ENCODE measurements at places on chromosomes 7 and 10.

DNA sequence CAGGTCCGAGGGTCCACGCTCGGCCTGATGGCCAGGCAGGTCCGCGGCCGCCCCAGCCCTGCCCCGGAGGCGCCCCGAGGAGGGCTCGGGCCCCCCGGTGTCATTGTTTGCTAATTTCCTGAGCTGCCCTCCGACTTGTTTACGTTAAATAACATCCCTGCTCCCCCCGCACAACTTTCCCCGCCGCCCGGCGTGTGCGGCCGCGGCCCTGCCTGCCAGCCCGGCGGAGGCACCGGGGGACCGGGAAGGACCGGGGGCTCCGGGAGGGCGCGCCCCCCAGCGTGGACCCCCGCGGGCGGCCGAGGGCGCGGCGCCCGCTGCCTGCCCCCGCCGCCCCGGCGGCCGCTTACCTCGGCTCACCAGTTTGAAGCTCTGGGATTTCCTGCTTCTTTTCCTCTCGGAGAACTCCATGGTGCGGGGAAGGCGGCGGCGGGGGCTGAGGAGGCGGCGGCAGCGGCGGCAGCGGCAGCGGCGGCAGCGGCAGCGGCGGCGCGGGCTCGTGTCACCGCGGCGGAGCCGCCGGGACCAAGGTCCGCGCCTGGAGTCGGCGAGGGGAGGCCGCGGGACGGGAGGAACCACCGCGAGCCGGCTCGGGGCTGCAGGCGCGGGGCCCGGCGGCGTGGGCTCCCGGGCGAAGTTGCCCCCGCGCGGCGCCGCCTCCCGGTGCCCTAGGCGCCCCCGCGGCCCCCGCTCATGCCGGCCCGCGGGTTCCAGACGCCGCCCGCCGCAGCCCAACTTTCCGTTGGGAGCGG, 515 bp downstream of the BEND7 start:
- no peak for DNase-seq

- DNase-seq, result no peak
These were observed 89.1 kb downstream of the STRA8 start for GRCh38 chr7:135322571-135323340.

DNA sequence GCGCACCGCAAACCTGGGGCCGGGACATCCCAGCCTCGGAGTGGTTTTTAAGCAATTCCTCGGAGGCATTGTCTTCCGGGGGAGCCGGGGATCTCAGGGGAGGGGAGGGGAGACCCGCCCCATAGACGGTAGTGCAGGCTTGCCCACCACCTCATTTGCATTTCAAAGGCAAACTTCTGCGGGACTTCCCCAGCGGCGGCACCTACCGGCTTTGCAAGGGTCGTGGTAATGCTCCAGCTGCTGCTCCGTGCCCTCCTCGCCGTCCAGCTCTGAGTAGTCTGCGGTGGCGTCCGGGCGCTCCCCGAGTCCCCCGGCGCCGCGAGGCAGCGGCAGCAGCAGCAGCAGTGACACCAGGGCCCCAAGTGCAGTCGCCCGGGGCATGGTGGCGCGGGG, 425 bp downstream of the TLL2 start:
- DNase-seq, result no peak

DNA sequence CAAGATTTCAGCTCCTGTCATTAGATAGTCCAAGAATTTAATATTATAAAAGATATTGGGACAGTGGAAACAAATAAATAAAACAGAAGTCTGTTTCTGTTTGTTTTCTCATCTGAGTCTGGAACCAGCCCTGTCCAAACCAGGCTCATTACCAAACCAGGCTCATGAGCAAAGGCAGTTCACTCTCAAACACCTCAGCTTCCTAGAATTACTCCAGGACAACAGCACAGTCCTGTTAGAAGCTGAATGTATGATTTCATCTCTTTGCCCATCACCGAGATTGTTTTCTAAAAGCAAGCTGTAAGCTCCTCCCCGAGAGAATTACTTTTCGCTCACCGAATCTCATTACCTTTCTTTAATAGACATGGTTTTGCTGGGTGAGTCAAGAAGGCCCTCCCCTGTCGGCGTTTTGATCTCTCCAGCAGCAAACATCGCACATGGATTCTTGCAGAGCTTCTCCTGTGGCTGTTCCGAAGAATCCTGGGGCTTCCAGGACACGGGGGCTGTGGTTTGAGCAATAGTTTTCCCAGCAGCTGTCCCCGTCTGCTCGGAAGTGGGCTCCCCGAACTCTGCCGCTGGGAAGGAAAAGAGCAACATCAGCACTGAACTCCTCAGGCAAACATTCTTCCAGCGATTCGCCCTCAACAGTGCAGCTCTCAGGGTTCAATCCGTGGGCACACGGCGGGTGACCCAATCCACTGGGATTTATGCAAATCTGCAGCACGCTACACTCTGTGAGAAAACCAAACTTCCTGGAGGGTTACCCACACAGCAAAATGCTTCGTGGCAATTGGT, 112.5 kb downstream of the SVIL start:
- DNase-seq, result peak; percentile 18

DNA sequence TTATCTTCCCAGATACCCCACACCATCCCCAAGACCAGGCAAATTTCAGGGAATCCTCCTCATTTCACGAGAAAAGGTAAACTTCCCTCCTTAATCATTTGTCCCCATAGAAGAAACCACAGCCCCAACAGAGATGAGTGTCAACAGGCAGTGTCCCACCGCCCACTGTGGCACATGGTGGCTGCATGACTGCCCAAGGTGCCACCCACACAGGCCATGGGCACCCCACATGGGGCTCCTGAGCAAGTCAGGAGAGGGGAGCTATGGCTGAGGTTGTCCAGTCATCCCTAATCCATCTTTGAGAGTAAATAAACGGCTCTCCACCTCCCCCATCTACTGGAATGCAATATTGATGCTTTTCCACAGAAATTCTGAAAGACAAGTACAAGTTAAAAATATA, 44.1 kb downstream of the ANTXRL start:
- DNase-seq, result no peak

DNA sequence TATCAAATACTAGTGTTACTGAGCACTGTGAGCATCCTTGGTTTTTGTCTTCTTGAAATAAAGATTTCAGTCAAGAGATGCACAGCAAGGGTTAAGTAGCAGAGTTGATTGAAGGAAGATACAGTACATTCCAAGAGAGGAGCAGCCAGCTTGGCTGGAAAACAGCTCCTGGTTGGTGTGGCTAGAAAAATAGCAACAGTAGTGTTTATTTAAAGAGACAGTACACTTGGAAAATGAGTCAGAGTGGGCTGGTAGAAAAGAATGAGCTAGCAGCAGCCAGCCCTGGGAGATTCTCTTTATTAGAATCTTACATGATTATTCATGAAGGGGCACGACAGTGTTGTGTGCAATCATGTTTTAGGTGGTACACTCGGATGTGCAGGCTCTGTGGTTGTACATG, 1016.4 kb upstream of the SORCS1 start:
- DNase-seq, result no peak

DNA sequence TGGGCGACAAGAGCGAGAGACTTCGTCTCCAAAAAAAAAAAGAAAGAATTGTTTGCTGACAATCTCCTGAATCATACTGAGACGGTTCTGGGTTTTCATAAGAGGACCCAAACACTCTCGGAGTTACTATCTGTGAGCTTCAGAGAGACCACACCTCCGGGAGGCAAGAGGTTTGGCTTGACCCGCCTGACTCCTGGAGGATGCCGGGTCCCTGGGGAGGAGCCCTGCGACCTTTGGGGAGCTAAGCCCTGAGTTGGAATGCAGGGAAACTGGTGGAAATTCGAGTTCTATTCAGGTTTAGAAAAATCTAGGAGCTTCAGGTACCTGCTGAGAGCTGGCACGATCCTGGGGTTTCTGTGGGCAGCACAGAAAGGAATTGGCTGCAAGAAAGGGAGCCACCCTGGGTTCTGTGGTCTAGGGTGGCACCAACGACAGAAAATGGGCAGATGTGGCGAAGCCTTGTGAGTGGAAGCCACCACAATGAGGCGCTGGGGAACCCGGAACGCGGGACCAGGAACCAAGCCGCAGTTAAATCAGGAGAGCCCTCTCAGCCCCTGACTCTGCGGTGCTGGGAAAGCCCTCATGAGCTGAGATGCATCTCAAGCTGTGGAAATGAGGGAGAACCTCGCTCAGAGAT, 21.9 kb upstream of the GATAD1 start:
- no peak for DNase-seq
